ENCODE measurements at places on chromosomes 7 and 10.

DNA sequence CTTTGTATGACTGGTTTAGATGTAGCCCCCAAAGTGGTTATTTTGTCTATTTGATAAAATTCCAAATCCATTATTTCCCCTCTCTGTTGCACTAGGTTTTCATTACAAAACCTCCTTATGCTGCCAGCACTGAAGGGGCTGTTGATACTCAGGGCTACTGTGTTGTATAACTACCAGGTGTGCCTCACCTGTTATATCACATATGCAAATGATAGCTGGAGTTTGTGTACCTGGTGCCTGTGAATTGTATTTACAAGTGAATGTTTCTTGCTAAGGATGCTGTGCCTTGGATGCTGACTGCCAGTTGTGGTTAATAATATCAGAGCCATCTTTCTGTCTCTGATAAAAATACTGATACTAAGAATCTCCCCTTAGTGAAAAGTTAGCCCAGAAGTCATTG lies 84.8 kb upstream of the CCDC6 start:
- no peak for DNase-seq

DNA sequence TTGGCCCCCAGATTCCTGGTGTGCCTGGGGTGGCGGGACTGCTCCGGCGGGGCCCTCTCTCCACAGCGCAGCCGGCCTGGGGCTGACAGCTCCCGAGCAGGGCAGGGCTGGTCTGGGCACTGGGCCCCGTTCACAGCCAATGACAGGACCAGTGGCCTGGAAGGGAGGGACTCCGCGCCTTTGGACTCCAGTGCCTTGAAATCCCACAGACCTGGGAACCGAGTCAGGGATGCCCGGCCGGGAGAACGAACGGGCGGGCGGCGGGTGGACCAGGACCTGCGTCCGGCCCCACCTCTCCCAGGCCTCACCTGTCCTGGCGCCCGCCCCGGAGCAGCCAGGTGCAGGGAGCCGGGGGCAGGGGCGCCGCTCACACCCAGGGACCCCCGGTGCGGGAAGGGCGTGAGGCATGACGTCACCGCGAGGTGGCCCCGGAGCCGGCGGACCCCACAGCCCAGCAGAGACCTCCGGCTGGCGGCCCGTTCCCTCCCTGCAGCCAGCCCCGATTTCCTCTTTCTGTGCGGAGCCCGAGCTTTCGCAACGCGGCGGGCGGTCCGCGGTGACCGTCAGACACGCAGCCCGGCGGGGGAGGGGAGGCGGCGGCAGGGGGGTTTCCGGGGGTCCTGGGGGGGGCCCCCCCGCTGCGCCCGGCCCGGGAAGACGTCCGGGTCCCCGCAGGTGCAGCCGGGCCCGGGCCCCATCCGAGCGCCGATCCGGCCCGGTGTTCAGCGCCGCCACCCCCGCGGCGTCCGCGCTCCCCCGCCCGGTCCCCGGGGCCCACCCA lies 743 bp downstream of the ADAP1 start:
- DNase-seq, result peak; percentile 66

- DNase-seq, result no peak
These were observed 181.4 kb downstream of the CUX1 start for GRCh38 chr7:101998906-101999240.

DNA sequence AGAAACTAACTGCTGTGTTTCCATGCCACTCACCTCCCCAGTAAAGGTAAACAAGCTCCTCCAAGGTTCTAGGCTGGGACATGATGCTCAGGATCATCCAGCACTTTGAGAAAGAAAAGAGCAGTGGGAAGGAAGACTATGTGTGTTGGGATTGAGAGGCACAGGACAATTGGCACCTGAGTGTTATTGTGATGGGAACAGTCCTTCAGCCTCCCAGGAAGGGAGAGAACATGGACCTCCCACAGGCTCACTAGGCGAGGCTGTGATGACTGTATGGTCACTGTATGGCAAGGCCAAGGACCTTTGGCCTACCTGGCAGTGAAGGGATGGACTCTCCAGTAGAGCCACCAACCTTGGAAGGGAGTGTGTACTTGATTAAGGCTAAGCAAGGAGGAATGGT lies 123.2 kb upstream of the UNC5B start:
- no peak for DNase-seq

DNA sequence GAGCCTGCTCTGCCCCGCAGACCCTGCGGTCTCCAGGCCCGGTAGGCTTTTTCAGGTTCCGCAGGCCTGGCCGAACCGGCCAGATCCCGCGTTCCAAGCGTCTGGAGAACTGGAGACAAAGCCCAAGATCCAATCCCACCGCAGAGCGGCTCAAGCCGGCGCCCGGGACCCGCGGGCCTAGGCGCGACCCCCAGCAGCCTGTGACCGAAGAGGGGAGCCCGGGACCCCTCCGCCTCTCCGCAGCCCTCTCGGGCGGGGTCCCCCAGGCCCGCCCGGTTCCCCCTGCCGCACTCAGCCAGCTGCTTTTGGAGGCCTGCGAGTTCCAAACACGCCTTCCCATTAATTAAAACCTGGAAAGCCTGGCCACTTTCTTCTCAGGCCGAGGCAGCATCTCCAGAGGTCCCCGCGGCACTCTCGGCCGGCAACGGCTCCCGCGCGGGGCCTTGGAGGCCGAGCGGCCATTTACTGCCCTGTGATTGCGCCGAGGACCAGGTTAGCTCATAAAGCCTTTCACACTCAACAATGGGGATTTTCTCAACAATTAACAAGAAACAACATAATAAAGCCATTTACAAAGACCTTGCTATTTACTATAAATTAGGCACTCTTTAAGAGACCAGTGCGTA lies 16.7 kb downstream of the SKIDA1 start:
- DNase-seq, result no peak

GRCh38 chr7:150368096-150368883 lies at the start of gene REPIN1:
Gene REPIN1 (plus strand): TSS chr7:150368822. CDS start chr7:150369712, 890 bp downstream.
- peak; percentile 86 for DNase-seq

DNA sequence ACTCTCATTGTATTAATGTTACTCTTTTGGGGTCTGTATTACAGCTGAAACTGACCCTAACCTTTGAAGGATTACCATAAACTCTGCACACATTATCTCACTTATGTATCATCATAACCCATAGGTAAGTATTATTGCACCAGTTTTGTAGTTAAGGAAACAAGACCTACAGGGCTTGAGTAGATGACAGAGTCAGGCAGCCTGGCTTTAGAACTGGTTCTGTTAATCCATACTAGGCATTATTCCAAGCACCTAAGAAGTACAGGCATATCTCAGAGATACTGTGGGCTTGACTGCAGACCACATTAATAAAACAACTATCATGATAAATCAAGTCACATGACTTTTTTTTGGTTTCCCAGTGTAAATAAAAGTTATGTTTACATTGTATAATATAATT lies 17.1 kb upstream of the AKR1B1 start:
- no peak for DNase-seq

GRCh38 chr7:76310102-76310957 lies 7.9 kb downstream of the HSPB1 start:
- DNase-seq, result no peak

DNA sequence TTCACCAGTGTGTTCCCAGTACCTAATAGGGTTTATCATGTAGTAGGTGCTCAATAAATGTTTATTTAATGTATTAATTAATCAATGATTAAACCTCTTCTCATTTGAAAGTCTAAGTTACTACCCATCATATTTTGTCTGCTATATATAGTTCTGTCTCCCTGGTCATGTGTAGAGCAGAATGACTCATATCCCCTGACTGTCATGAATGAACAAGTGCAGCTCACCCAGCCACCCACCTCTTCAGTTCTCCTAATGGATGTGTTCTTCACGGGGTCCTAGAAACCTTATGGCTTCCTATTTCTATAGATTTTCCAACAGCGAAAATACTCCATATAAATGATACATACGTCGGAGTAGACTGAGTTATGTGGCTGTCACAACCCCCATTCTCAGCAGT lies 64.5 kb downstream of the HIF1AN start:
- DNase-seq, result no peak

GRCh38 chr10:5014936-5015335 lies 11.3 kb upstream of the AKR1C2 start:
- DNase-seq, result no peak

- DNase-seq, result no peak
These were observed 2.9 kb downstream of the ANKRD1 start for GRCh38 chr10:90917968-90918318.

GRCh38 chr7:101862280-101863220 lies 45.1 kb downstream of the CUX1 start:
- no peak for DNase-seq

DNA sequence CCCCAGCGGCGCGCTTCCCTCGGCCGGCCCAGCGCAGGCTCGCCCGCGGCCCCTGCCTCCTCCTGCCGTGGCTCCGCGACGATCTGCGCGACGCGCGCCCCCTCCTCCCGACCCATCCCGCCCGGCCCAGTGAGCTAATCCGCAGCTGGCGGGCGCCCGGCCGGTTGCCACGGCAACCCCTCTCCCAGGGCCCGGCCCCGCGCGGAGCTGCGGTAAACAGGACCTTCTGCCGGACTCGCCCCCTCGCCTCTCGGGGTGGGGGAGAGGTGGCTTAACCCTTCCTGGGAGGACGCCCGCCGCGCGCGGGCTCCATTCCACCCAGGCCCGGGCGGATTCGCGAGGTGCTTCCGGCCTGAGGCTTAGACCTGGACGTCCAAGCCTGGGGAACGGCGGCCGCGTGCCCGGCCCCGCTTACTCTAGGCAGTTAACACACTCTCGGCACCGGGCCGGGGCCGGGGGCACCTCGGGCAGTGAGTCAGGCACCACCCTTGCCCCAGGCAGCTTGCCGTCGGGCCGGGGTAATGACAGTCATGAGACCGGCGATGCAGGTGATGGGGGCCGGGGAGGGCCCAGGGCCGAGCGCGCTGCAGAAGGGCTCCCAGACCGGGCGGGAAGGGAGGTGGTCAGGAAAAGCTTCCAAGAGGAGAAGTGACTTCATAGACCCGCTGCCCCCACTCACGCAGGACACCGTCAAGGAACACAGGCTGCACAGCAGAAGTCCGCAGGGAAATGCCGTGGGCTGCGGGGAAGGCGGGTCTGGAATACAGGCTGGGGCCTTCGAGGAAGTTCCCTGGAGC lies at the start of gene DENND2A:
TSS of gene DENND2A (minus strand) at position 87 of the 797 bp plus-strand sequence. CDS start 38,416 bp downstream, outside the sequence.
- DNase-seq, result no peak

DNA sequence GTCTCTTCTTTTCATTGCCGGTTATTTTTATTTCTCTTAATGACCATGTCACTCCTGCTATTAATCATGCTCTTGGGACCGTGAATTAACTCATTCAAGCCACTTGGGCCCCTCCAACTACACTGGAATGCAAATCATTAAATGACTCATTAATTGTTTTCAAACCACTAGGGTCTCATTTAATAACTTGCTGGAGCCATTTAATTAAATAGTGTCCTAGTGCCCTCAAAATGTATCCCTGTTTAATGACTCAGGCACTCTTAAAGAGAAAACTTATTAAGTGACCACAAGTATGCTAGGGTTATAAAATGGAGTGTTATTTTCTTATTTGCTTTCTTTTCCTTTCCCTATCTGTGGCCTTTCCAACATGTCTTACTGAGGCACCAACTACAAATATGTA lies 73.0 kb downstream of the PLXDC2 start:
- DNase-seq, result no peak

- no peak for DNase-seq
These were observed 128.9 kb downstream of the SNX10 start for GRCh38 chr7:26420422-26421019.

GRCh38 chr10:71740069-71740653 lies 20.6 kb upstream of the C10orf105 start:
- DNase-seq, result no peak

DNA sequence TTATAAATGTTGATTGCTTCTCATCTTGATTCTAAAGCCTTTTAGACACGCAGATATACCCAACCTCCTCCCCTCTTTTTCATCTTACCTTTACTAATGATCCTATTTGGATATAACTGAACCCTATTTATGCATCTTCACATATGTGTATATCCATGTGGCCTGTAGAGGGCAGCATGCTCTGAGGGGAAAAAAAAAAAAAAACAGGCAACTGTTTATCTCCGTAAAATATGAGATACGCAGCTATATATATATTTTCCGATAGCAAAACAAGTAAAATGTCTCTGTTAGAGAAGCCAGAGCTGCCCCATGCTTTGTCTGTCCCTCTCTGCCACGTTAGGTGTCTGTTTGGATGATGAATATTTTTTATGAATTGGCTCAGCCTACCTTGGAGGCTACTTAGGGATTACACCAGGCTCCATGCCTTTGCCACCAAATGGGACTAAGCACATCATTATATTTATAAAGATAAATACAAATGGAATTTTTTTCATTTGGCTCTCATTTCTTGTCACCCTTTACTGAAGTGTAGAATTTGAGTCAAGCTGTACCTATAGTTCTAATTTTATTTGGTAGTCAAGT lies 174.8 kb upstream of the FZD1 start:
- DNase-seq, result no peak

DNA sequence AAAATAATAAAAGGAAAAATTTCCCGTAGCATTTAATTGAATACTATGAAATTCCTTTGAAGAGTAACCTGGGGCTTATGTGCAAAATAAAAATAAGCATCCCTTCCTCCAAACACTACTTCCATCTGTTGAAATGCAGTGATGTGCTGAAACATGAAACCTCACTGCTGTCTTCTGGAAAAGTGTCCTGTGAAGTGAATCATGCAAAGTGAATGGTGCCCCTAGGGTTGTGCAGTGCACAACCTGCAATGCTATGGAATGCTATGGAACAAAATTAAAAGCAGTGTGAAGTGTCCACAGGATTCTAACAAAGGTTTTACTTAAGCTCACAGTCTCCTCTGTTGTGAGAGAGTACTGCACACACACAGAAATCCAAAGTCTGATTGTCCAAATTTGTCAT lies 480.9 kb downstream of the ETV1 start:
- DNase-seq, result no peak

- no peak for DNase-seq
These were observed 427.4 kb downstream of the SH2D4B start for GRCh38 chr10:80964955-80965614.

- no peak for DNase-seq
These were observed 1.0 kb downstream of the NT5C2 start for GRCh38 chr10:103192089-103192450.

DNA sequence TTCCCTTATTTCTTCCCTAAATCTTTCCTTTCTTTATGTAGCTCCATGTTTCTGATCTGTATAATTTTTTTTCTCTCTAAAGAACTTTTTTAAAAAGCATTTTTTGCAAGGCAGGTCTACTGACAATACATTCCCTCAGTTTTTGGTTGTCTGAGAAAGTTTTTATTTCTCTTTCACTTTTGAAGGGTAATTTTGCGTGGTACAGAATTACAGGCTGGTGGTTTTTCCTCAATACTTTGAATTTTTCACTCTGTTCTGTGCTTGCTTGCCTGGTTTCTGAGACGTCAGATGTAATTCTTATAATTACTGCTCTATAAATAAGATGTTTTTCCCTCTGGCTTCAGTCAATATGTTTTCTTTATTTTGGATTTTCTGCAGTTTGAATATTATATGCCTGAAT lies 205.4 kb upstream of the VSTM2A start:
- no peak for DNase-seq

GRCh38 chr7:133633055-133633454 lies 380.2 kb downstream of the EXOC4 start:
- no peak for DNase-seq

All from CD4-positive, alpha-beta T cell treated with Interleukin-15 for 1 hour (primary cell).